T-cell (primary cell): ENCODE measurements at places on chromosomes 5 and 9.

GRCh38 chr9:31541721-31542281 lies 842.6 kb upstream of the ACO1 start:
- H3K36me3 ChIP-seq: no peaks in the 10 kb centered on the region
- H3K27ac ChIP-seq: no peak overlapping the region
- no peak for DNase-seq
- H3K4me3 ChIP-seq: no peak overlapping the region
- no peaks in the 10 kb centered on the region for H3K27me3 ChIP-seq
- H3K4me1 ChIP-seq: no peaks in the 10 kb centered on the region

DNA sequence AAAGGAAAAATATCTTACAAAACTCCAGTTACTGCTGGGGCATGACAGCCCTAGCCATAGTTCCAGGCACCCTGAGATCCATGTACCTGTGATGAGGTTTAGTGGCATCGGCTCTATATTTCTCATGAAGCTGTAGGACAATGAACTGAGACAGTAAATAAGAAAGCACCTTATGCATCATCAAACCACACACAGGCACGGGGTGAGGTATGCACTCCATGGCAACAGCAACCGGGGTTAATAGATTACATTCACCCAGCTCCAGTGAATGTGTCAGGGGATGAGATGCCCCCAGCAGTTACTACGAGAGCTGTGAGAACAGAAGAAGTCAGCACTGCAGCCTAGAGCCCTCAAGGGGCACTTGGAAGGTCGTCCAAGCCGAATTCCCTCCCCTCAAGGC lies 162.0 kb upstream of the S1PR3 start:
- no peaks in the 10 kb centered on the region for H3K36me3 ChIP-seq
- no peak overlapping the region for H3K27ac ChIP-seq
- no peak overlapping the region for H3K4me3 ChIP-seq
- H3K4me1 ChIP-seq: no peaks in the 10 kb centered on the region
- peaks cover 10% of the 10 kb centered on the region for H3K27me3 ChIP-seq

DNA sequence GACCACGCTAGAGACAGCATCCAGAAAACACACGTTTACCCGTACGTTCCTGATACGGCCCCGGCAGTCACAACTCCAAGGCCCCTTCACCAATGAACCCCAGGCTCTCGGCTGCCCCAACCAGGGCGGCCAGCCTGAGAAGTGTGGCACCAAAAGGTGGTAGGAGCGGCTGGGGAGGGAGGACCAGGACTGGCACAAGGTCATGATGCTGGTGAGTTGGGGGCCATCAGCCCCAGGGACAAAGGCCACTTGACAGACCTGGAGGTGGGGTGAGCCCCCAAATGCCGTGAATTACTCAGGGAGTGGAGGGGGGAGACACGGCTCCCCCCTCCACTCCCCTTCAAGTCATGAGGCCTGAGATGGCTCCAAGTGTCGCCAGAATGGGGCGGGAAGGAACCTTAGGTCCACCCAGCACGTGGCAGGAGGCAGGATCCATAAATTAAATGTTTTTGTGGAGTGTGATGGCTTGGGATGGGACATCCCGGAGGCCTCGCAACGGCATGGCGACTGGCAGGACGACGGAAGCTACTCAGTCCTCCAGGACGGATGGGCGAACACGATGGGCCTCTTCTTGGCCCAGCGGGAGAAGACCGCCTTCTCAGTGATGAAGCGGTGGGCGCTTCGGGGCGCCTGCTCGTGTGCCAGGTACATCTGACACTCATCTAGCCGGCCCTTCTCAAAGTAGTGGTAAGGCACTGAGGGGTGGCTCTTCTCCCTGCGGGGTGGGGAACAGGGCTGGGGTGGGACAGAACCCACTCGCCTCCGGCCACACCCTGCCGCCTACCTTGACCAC lies 8.7 kb upstream of the ST6GALNAC6 start:
- H3K4me1 ChIP-seq: peaks cover 26% of the 10 kb centered on the region
- H3K27me3 ChIP-seq: no peaks in the 10 kb centered on the region
- peak overlapping the region; percentile 99 for H3K27ac ChIP-seq
- no peak for DNase-seq
- H3K36me3 ChIP-seq: peaks cover 27% of the 10 kb centered on the region
- H3K4me3 ChIP-seq: no peak overlapping the region

DNA sequence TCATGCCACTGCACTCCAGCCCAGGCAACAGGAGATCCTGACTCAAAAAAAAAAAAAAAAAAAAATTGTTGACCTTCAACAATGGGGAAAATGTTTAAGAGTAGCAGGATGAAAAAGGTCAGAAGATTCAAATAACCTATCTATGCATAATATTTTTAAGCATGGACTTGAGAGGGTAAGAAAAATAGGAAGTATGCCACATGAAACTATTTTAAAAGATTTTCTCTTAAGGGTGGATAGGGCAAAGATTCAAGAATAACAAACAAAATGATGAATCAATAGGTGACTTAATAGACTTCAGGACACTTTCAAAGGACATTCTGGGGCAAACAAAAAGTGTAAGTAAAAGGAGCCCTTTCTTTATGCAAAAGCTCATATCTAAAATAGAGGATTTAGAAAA lies 3.2 kb downstream of the TEX48 start:
- no peaks in the 10 kb centered on the region for H3K36me3 ChIP-seq
- H3K27ac ChIP-seq: no peak overlapping the region
- no peaks in the 10 kb centered on the region for H3K4me1 ChIP-seq
- no peak for DNase-seq
- H3K27me3 ChIP-seq: no peaks in the 10 kb centered on the region
- H3K4me3 ChIP-seq: no peak overlapping the region

DNA sequence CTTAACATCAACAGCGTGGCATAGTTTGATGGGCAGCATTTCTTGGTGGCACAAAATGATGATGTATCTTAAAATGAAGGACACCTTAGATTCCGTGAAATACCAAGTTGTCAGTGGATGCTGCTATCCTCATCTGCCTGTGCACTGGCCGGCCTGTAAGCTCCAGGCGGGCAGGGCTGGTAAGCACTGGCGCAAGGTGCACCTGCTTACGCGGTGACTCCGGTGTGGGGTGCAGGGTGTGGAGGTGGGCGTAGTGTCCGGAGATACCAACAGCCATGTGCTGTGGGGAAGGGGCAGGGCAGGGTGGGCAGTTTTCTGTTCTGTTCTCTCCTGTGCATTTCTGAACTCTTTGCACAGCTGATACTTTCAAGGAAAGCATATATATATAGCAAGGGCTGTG lies 101.5 kb downstream of the KCNT1 start:
- no peak for DNase-seq
- no peaks in the 10 kb centered on the region for H3K27me3 ChIP-seq
- H3K27ac ChIP-seq: no peak overlapping the region
- no peaks in the 10 kb centered on the region for H3K36me3 ChIP-seq

DNA sequence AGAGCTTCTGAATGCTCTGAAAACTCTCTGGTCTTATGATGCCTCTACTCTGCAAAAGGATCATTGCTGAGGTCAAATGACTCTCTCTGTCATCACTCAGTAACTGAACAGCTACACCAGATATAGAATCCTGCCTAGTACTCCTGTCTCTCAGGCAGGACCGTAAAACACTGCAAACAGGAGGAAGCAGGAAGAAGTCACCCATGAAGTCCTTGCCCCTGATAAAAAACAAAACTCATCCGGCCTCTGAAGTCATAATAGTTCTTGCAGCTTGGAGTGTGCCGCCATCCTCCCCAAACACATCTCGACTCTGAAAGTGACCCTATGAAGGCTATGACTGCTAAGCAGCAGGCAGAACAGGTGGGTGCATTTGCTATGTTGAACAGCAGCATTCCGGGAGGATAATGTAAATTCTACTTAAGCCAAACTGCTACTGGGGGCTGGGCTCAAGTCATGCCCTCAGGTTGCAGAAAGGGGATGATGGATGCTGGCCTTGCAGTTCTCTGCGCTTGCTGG lies 81.9 kb upstream of the FAM169A start:
- H3K36me3 ChIP-seq: no peaks in the 10 kb centered on the region
- no peak overlapping the region for H3K27ac ChIP-seq
- no peak for DNase-seq
- no peaks in the 10 kb centered on the region for H3K27me3 ChIP-seq
- H3K4me1 ChIP-seq: no peaks in the 10 kb centered on the region
- H3K4me3 ChIP-seq: no peak overlapping the region
